Fibroblast of skin of back (primary cell): ENCODE measurements at places on chromosomes 1 and 21.

GRCh38 chr1:199490769-199491527, 536.6 kb upstream of the NR5A2 start:
- peak; percentile 63 for DNase-seq

GRCh38 chr1:53359934-53360276, 32.0 kb upstream of the LRP8 start:
- no peak for DNase-seq

- no peak for DNase-seq
Measured at GRCh38 chr1:29833581-29833980, 597.3 kb downstream of the PTPRU start.

DNA sequence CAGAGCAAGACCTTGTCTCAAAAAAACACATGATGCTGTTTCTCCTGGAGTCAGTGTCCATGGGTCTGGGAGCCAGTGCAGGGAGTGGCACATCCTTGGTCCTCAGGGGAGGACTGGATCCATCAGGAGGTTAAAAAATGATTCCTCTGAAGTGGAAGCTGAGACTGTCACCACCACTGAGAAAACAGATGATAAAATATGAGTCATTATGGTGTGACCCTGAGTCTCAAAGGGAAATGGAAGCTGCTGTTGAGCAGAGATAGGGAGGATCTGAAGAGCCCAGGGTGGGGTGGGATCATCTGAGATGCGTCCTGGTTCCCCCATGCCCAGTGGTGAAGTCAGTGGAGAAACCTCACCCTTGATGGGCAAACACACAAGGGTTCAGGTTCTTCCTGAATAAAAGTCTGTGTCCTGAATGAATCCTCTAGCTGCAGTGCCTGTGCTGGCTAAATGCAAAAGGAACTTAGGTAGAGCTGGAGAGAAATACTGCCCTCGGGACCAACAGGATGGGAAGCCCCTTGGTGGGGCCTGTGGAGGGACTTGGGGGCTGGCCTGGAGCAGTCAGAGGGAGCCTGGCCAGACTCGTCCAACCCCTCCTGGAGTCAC, 61.6 kb upstream of the TENT5B start:
- peak; percentile 62 for DNase-seq

GRCh38 chr1:45622524-45623394, 1.1 kb downstream of the CCDC17 start:
- no peak for DNase-seq

- DNase-seq, result peak; percentile 50
Measured at GRCh38 chr21:46135782-46136395, 19.5 kb downstream of the FTCD start.
